Stimulated activated CD8-positive, alpha-beta memory T cell treated with anti-CD3 and anti-CD28 coated beads, Interleukin-7, amount 100 ng/mL, for 48 hours (primary cell): ENCODE measurements at places on chromosomes 11 and 22.

- DNase-seq, result no peak
These were observed 29.2 kb downstream of the CERK start for GRCh38 chr22:46708766-46709330.

GRCh38 chr22:20574920-20575353, 67.5 kb downstream of the MED15 start:
- no peak for DNase-seq

DNA sequence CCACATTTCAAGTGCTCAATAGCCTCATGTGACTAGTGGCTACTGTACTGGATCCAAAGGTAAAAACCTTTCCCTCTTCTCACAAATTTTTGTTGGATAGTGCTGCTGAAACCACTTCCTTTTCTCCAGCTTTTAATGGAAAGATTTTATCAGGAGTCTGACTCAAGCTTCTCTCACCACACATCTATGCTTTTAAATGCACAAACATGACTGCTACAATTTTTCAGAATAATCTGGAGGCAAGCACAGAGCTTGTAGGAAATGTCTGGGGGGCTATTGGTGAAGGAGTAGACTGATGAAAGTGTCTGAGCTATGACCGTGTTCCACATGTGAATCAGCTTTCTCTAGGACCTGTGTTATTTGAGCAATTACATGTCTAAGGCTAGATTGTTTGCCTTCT, 101.1 kb upstream of the FAT3 start:
- DNase-seq, result no peak

- DNase-seq, result no peak
These were observed 10.3 kb downstream of the DHCR7 start for GRCh38 chr11:71437879-71438278.

DNA sequence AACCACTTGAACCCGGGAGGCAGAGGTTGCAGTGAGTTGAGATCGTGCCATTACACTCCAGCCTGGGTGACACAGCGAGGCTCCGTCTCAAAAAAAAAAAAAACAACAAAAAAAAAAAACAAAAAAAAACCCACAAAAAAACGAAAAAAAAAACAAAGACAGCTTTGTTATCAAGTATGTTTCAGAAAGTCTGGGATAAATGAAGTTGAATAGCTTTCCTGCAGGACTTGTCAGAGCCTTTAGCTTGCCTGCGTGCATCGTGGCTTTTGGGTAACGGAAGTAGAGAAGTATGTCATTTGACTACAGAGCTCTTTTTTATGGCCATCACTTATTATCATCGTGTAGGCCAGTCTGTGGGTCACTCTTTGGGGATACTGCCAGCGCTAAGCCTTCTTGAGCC, 14.6 kb downstream of the TRIOBP start:
- no peak for DNase-seq

DNA sequence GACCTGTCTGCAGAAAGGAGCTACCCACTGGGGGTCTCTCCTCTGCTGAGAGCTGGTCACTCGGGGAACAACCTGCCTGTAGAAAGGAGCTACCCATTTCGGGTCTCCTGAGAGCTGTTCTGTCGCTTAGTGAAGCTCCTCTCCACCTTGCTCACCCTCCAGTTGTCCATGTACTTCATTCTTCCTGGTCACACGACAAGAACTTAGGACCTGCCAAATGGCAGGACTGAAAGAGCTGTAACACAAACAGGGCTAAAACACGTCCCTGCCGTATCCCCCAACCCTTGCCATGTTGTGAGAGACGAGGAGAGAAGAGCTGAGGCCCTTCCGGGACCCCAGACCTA, 24.1 kb upstream of the RNASEH2C start:
- DNase-seq, result no peak

- no peak for DNase-seq
These were observed 541.4 kb upstream of the CCDC90B start for GRCh38 chr11:83827520-83827919.

GRCh38 chr11:82225930-82226329, 507.7 kb downstream of the FAM181B start:
- DNase-seq, result no peak

- DNase-seq, result no peak
These were observed 133.3 kb upstream of the PARVA start for GRCh38 chr11:12243911-12244550.

GRCh38 chr22:40108396-40108795, 69.3 kb upstream of the TNRC6B start:
- no peak for DNase-seq

DNA sequence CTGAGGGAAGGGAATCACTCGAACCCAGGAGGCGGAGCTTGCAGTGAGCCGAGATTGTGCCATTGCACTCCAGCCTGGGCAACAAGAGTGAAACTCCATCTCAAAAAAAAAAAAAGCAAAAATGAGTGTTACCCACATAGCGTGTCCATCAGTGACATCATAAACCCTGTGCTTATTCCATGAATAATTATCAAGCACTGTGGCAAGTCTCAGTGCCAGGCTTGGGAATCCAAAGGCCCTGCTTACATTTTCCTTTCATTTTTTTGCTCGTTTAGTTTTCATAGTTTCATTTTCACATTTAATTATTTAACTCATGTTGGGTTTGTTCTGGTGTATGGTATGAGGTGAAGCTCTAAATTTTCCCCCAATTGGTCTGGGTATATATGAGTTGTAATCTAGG, 46.5 kb downstream of the NEU3 start:
- DNase-seq, result no peak

DNA sequence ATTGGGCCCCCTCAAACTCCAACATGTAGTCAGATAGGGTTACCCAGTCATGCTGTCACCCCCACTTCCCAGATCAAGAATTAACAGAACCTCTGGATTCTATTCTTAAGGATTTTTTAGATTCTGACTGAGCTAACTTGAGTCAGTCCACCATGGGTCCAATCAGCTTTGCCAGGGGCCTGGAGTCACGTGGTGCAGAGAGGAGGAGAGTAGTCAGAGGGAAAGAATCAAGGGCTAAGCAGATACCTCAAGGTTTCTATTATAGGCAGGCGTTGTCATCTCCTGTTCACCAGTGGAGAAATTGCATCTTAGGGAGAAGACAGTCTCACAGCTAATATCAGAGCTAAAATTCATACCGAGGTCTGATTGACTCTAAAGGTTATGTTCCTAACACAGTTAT, 28.2 kb downstream of the FZD4 start:
- no peak for DNase-seq

DNA sequence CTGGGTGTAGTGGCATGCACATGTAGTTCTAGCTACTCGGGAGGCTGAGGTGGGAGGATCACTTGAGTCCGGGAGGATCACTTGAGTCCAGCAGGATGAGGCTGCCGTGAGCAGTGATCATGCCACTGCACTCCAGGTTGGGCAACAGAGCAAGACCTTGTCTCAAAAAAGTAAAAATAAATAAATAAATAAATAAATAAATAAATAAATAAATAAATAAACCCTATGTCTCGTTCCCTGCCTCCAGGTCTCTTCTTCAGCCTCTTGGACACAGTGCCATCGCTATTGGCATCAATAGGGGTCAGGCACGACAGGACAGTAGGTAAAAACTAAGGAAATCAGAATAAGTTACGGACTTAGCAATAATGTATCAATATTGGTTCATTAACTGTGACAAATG, 23.4 kb upstream of the SYT12 start:
- no peak for DNase-seq
